HTR-8/SVneo (cell line): ENCODE measurements at places on chromosomes 2 and 18.

- DNase-seq = no peak
Measured at GRCh38 chr2:59578349-59578748, 975.1 kb downstream of the BCL11A start.

DNA sequence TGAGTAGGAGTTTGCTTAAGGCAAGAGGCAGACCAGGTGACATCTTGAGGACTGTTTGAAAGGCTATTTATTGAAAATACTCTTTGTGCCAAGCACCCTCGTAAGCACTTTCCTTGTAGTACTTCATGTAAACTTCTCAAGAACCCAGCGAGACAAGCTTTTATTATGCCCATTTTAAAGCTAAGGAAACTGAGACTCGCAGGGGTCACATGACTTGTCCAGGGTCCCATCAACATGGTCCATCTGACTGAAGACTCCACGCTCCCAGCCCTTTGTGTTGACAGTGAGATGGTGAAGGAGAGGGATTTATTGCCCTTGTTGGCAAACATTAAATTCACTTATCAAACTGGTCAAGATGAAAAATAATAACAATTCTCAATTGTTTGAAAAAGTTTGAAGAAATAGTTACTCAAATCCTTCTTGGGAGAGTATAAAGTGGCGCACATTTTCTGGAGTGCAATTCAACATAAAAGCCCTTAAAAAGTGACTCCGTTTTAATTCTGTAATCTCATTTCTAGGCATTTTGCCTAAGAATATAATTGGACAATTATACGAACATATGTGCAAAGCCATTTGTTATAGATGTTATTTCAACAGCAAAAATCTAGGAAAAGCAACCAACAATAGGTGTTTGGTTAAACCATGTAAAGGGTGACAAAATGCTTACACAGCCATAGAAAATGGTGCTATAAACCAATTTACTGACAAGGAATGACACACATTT is 270.5 kb upstream of the NCKAP5 start:
- no peak for DNase-seq

DNA sequence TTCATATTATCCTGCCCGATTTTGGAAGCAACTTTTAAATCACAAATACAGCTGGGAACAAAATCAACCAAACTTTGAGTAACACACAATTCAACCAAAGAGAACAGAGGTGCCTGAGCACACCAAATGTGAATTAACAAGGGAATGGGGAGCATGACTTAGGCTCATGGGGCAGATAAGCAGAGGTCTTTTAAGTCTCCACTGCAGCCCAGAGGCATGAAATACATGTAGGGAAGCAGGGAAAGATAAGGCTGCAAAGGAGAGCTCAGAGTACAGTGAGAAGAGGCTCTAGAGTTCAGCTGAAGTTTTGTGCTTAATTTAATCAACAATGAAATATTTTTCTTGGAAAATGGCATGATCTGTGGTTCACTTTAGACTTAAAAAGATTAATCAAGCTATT is 49.0 kb downstream of the CYTIP start:
- DNase-seq = no peak

GRCh38 chr2:64698668-64699444 is 45.1 kb upstream of the SERTAD2 start:
- DNase-seq = peak; percentile 77

GRCh38 chr2:3195641-3196476 is 181.8 kb downstream of the EIPR1 start:
- DNase-seq = no peak

GRCh38 chr2:234633581-234634230 is 136.8 kb upstream of the ARL4C start:
- no peak for DNase-seq

GRCh38 chr2:233982421-233983121 is 65.4 kb downstream of the TRPM8 start:
- peak; percentile 50 for DNase-seq

GRCh38 chr18:8990276-8991031 is 112.0 kb upstream of the NDUFV2 start:
- no peak for DNase-seq

DNA sequence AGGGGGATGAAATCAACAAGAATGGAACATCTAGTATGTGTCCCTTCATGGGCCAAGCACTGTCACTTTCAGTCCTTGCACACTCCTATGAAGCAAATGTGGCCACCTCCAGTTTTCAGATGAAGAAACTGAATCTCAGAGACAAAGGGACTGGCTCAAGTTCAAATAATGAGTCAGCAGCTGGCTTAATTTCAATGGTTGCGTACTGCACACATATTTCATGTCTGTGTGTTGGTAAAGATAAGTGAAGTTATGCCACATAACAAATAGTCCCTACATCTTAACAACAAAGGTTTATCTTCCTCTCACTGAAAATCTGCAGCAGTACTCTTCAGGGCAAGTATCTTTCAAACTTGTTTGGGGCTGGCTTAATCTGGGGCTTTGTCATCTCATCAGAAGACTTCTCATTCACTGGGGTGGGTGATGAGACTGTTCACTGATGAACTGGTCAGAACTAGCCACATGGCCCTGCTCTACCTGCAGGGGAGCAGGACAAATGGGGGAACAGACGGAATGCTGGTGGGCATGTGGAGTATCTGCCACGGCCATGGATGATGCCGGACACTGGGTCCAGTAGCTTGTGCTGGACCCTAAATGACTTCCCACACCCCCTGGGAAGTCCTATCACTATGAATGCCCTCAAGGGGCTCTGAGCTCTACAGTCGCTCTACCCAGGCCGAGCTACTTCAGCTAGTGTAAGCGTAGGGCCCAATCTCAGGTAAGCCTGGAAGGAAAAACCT is 263.2 kb downstream of the CYP26B1 start:
- DNase-seq = no peak

GRCh38 chr2:222076973-222077690 is 221.7 kb downstream of the PAX3 start:
- DNase-seq = no peak

- DNase-seq = no peak
Measured at GRCh38 chr2:204251158-204251997, 293.9 kb upstream of the PARD3B start.

DNA sequence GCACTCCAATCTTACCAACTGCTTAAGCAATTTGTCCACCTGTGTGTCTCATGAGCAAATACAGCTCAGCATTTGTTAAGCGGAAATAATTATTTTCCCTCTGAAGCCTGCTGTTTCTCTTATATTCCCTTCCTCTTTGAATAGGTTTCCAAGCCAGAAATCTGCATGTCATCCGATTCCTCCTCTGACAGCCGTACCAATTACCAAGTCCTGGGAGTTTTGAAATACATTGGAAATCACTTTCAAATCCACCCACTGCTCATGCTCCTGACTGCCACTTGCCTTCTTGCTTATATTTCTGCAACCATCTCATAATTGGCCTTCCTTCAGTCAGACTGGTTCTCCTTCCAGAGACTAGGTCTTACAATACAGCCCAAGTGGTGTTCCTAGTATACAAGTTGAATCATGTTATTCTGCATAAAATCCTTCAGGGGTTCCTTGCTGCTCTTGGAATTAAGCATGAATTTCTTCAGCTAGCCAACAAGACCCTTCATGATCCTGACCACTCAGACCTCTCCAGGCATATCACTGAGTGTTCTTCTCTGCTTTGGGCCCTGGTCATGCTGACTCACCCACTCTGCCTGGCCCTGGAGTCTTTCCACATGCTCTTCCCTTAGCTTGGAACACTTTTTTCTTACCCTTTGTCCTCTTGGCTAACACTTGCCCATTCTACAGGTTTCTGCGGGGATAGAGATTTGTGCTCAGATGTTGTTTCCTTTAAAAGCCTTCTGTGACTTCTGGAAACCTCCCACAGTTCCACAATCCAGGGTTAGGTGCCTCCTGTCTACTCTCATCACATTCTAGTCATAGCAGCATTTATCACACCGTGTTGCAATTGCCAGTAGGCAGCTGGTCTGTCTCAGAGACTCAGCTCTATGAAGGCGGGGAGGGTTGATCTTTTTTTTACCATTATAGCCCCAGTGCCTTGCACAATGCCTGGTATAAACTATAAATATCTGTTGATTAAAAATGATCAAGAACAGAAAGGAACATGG is 157.6 kb downstream of the ARL6IP6 start:
- DNase-seq = no peak

GRCh38 chr2:524442-524841 is 152.8 kb downstream of the TMEM18 start:
- no peak for DNase-seq

DNA sequence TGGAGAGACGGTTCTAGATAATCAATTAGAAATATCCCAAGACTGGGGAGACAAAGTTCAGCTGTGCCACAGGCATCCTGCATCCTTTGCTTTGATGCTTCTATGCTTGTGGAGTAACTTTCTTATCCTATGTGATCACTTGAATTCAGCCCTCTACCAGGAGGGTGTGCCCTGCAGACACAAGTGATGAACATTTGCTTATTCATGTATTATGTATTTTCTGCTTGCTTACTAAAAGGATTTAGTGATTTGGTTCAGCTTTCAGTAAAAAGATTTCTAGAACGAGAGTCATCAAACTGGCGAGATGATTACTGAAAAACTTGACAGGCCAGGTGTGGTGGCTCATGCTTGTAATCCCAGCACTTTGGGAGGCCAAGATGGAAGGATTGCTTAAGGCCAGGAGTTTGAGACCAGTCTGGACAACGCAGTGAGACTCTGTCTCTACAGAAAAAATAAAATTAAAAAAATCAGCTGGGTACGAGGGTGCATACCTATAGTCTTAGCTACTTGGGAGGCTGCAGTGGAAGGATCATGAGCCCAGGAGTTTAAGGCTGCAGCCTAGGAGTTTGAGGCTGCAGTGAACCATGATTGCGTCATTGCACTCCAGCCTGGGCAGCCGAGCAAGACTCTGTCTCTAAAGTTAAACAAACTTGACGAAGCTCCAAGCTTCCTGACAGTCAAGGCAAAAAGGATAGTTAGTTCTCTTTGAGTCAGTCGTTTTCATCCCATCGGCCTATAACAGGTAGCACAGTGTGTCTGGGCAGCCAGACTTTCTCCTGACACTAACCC is 13.3 kb downstream of the HK2 start:
- no peak for DNase-seq

GRCh38 chr2:66689456-66690051 is 254.6 kb downstream of the MEIS1 start:
- no peak for DNase-seq

- DNase-seq = no peak
Measured at GRCh38 chr18:35716169-35716831, 134.8 kb downstream of the GALNT1 start.

DNA sequence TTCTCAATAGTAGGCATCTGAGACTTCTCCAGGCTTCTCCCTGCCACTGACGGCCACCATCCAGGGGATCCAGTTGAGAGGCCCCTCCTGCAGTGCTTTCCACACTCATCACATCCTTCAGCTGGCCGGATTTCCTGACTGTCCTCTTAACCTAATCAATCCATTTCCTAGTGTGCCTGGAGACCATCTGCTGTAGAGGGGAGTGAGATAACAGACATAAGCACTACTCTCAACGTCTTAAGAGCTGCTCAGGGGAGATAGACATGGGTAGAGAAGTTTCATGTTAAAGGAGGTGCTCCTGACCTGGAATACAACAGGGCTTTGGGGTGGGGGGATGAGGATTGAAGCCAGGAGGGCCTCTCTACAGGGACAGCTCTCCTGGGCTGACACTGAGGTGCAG is 14.2 kb downstream of the SPR start:
- DNase-seq = no peak

DNA sequence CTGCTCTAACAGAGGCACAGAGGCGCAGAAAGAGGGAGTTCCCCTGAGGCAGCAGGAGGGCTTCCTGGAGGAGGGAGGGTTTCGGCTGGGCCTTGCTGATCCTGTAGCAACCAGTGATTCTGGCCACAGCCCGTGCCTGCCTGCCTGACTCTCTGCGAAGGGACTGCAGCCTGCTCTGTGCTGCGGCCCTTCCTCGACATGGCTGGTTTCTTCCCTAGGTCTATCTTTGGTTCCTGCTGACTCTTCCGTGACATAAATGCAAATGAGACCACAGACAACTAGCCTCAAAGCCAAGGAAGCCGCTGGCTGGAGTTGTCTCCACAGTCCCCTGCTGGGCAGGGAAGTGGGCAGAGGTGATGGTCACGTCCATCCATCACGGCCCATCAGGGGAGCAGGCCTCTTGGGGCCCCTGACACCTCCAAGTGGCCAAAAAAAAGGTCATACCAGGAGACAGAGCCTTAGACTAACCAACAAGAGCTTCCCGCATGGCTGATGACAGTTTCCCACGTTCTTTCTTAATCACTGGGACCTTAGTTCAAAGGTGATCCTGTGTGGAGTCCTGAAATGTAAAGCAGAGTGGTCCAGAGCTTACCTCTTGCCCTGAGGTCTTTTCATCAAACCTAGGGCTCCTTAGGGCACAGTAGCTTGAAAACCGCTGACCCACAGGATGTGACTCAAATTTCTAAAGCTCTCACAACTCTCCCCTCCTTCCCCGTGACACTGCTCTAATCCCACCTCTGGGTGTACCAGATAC is 55.3 kb downstream of the HS1BP3 start:
- DNase-seq = peak; percentile 62

DNA sequence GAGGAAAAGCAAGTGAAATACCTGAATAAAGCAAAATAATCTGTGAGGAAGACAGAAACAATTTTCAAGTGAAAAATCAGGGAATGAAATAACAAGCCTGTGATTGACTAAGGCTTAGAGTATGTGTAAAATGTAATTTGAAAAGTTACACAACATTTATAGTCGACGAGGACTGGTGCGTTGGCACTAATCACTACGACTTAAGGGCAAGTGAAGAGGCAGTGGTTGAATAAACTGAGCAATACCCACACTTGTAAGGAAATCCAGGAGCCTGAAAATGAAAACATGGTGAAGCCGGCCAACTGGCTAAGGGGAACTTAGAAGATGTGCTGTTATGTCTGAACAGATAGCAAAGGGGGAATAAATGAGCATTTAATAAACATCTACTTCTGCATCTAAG is 13.4 kb downstream of the DOK1 start:
- DNase-seq = peak; percentile 55

DNA sequence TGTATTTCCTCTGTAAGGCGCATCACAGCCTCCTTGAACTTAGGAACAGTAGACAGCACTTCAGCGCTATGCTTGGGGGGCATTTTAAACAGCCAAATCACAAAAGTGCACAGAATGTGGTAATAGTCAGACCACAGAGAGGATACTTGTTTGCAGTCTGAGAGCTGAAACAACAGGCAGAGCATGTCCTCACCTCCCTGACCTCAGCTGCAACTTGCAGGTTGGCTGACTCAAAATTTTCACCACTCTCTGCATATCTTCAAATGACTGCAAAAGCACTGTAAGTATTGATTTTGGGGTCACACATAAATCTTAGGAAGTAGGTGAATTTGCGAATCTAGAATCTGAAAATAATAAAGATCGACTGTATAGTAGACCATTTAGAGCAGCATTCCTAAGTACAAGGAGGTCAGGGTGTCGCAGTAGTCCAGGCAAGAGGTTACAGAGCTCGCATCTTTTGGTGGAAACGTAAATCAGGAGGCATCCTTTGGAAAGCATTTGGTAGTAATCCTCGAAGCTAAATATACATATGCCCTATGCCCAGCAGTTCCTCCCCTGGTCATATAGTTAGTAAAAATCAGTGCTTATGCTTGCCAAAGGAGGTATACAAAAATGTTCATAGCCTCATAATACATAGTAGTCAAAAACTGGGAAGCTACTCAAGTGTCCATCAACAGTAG is 108.2 kb upstream of the MYCN start:
- DNase-seq = no peak
